ENCODE measurements at places on chromosomes 12 and 14.

- DNase-seq, result no peak
Measured at GRCh38 chr12:1542599-1542998, 51.8 kb downstream of the FBXL14 start.

DNA sequence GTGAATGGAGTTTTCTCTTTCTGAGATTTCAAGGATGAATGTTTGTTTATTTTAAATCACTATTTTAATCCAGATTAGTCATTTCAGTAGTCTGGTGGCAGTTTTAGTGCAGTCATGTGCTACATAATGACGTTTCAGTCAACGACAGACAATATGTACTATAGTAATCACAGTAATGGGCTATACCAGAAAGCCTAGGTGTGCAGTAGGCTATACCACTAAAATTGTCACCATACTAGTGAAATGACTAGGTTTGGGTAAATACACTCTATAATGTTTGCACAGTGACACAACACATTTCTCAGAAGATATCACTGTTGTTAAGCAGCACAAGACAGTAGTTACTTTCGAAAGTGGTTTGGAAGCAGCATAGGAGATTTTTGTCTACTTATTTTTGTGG is 203.1 kb downstream of the ETNK1 start:
- no peak for DNase-seq

GRCh38 chr12:32257695-32258496 is 141.5 kb upstream of the FGD4 start:
- no peak for DNase-seq

DNA sequence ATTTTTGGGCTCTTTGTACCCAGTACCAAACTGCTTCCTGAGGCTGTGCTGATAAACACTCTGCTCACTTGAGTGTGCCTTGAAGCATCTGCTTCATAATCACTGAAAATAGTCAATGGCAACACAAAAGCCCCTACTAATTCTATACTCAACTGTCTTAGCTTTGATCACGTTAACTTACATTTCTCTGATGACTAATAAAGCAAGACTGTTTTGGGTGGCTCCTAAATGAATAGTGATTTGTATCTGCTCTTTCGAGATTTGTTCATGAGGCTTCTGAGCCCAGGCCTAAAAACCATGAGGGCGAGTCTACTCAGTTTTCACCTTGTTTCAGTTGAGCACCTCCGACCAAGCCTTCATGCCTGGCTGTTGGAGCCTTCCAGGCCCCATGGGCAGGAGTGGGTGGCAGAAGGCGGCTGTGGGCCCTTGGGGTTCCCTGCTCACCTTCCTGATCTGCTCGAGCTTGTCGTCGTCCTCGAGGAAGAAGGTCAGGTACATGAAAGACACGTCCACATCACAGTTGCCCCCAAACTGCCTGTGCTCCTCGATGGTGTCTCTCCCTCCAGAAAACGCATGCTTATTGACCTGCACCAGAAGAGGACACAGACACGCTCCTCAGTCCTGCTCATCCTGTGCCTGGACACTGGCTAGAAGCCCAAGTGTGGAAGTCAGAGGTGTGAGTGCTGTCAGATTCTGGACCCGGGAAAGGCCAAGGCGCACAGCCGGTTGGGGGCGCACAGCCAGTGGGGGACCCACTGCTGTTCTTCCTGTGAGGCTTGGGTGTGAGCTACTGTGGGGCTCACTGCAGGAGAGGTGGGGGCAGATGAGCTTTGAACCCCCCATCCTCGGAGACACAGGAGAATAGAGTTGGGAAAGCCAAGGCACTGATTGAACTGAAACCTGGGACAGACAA is 13.7 kb downstream of the SLC25A47 start:
- no peak for DNase-seq

DNA sequence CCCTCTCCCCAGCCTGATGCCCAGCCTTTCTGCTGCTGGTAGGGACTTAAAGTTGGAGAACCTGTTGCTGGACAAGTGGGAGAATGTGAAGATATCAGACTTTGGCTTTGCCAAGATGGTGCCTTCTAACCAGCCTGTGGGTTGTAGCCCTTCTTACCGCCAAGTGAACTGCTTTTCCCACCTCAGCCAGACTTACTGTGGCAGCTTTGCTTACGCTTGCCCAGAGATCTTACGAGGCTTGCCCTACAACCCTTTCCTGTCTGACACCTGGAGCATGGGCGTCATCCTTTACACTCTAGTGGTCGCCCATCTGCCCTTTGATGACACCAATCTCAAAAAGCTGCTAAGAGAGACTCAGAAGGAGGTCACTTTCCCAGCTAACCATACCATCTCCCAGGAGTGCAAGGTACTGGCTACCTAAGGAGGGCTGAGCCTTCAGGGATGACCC is 1.6 kb downstream of the TSSK4 start:
- DNase-seq, result no peak

DNA sequence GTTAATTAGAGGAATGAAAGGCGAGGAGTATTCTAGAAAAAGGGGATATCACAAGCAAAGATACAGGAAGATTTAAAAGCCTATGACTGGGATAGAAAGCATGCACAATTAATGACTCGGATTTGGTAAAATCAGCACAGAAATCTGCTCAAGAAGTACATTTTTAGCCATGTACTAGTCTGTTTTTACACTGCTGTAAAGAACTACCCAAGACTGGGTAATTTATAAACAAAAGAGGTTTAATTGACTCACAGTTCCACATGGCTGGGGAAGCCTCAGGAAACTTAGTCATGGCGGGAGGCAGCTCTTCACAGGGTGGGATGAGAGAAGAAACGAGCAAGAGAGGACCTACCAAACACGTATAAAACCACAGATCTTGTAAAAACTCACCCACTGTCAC is 716.3 kb upstream of the MDGA2 start:
- no peak for DNase-seq

DNA sequence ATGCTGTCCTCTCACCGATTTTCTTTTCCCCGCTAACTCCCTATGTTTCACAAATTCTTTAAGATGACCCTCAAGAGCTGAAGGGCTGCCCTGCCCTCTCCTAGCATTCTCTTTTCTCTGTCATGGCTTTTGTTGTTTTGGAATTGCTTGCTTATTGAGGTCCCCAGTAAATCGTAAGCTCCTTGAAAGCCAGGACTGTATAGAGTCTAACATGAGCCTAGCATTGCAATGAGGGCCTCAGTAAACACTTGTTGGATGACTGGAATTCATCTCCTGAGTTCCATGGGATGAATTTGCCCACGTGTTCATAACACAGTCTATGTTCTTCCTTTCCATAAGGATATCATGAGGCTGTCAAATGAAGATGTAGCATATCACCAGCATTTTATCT is 92.2 kb downstream of the APAF1 start:
- no peak for DNase-seq

- no peak for DNase-seq
Measured at GRCh38 chr12:12683725-12684124, 12.3 kb downstream of the GPR19 start.

- DNase-seq, result no peak
Measured at GRCh38 chr12:5512601-5512970, 80.7 kb downstream of the NTF3 start.

DNA sequence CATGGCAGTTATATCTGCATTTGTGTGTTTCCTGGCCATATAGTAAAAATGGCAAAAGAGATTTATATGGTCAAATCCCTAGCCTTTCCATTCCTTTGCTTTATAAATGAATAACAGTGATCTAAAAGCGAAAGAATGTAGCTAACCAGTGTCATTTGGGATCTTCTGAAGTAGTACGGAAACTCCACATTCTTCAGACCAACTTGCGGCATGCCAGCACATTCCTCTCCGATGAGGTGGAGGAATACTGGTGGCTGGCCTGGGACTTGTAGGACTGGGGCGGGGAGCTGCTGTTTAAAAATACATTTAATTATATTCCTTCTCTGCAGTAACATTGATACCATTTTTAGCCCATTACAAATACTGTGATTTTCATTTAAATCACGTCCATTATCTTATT is 85.3 kb downstream of the SAMD4A start:
- no peak for DNase-seq

GRCh38 chr12:46831335-46832129 is 5.7 kb upstream of the SLC38A4 start:
- DNase-seq, result no peak

- no peak for DNase-seq
Measured at GRCh38 chr14:91985008-91985407, 37.5 kb upstream of the FBLN5 start.

- no peak for DNase-seq
Measured at GRCh38 chr14:21405097-21405496, 21.3 kb upstream of the SUPT16H start.

GRCh38 chr14:92938235-92938875 is 15.4 kb downstream of the CHGA start:
- no peak for DNase-seq

DNA sequence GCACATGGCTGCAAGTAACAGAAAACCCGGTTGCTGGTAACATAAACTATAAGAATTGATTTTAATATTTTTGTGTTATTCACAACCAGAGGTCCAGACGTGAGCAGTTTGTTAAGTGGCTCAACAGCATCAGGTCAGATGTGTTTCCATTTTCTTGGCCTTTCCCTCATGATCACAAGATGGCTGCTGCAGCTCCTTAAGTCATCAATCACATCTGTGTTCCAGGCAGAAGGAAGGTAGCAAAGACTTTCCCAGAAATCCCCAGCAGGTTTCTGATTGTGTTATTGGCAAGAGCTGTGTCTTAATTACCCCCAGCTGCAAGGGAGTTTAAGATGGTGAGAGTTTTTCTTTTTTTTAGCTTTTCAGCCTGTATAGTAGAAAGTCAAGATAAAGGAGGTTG is 40.4 kb upstream of the MYL2 start:
- DNase-seq, result no peak

GRCh38 chr14:23277189-23277588 is 8.7 kb downstream of the HOMEZ start:
- no peak for DNase-seq

- no peak for DNase-seq
Measured at GRCh38 chr12:10069099-10069498, 29.7 kb downstream of the CLEC1A start.
